SK-N-SH (cell line): ENCODE measurements at places on chromosomes 6 and 20. TPM values are rescaled to one million over a fixed set of nuclear protein-coding genes. Genes with fewer than 3 reads are reported as not detected.

DNA sequence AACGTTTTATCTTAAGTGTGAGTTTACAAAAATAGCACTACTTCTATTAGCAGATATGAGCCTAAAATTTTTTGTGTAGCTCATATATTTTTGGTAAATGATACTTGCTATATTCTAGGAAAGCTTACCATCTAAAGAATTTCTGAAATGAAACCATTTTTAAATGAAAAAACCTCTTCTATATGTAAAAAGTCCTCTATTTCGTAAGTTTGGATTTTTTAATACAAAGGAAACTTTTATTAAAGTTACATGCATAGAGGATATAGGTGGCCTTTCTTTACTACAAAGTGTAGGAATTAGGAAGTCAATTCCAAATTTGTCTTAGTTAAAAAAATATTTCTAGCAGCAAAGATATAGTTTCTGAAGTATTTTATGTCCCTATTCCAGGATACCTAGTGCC, 18.8 kb downstream of the EFHC1 start:
- H3K27me3 ChIP-seq = no peaks in the 10 kb centered on the region
- H3K4me1 ChIP-seq = peaks cover 2% of the 10 kb centered on the region; the same call in 1 of the 2 replicates
- H3K36me3 ChIP-seq = peaks cover 38% of the 10 kb centered on the region
- H3K4me3 ChIP-seq = no peak overlapping the region
- no peak for DNase-seq

DNA sequence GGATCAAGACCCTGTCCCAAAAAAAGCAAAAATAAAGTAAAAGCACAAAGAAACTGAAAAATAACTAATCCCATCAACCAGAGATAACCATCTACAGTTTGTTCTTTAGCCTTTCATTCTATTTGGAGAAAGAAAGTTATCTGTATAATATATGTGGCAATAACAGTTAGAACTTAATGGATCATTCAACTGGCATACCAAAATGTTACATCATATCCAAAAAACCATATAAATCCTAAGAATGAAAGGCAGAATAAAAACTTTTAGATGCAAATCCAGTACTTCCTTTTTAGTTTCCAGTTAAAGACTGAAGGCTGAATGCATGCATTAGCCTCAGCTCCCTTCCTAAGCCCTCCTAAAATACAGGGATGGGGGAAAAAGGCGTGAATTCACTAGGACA, 25.2 kb downstream of the ILRUN start:
- no peaks in the 10 kb centered on the region for H3K36me3 ChIP-seq
- peaks cover 19% of the 10 kb centered on the region; the same call in 1 of the 2 replicates for H3K4me1 ChIP-seq
- no peak overlapping the region for H3K27ac ChIP-seq
- no peaks in the 10 kb centered on the region for H3K27me3 ChIP-seq
- no peak for DNase-seq

DNA sequence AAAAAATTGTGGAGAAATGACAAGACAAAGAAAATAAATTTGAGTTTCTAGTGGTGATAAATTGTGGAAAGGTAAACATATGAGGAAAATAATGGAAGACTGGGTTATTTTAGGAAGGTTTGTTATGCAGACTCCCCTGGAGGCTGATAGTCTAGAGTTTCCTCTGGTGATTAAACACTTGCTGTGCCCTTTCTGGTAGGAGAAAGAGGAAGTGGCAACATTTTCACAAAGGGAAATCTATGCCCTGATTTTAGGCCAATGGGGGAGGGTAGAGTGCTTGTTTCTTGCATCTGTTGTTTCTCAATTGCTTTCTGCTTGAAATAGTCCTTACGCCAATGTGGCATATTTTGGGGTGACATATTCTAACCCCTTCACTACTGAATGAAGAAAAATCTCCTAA, 129.1 kb upstream of the DOK5 start:
- H3K4me3 ChIP-seq = no peak overlapping the region
- peak overlapping the region; percentile 88 for H3K27ac ChIP-seq
- DNase-seq = no peak
- H3K36me3 ChIP-seq = no peaks in the 10 kb centered on the region
- H3K27me3 ChIP-seq = no peaks in the 10 kb centered on the region
- peaks cover 41% of the 10 kb centered on the region for H3K4me1 ChIP-seq

DNA sequence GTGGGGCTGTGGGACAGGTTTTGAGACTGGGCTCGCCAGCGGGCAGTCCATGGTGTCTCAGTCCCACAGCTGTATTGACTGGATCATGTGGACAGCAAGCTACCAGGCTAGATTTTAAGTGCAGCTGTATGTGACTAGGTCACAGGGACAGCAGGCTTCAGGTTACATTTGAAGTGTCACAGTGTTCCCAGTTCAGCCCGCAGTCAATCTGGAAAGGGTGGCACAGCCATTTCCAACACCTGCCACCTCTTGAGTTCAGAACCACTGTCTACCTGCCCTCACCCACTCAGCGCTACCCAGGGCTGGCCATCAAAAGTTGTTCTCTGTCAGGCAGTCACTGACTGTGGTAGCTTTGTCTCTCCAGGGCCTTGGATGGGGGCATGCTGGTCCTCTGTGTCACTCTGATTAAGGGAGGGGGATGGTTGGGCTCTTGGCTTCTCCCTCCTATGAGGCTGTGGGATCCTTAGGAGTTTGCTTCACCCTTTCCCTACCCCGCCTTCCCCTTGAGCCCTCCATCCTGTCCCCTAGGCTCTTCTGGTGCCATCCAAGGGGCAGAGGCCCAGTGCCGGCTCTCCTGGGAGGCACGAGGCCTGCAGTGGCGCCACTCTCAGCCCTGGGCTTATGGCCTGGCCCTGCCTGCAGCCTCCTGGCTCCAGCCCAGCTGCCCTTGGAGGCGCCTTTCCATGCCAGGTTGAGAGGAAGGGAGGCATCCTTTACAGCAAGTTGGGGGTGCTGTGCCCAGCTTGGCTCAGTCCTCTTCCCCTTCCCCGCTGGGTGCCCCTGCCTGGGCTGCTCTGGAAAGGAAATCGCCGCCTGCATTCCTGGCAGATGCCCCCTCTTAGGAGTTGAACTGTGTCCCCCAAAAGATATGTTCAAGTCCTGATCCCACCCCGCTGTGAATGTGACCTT, 44.9 kb downstream of the PNLDC1 start:
- H3K4me1 ChIP-seq = no peaks in the 10 kb centered on the region
- H3K36me3 ChIP-seq = no peaks in the 10 kb centered on the region
- H3K4me3 ChIP-seq = no peak overlapping the region
- H3K27ac ChIP-seq = no peak overlapping the region
- no peaks in the 10 kb centered on the region for H3K27me3 ChIP-seq

DNA sequence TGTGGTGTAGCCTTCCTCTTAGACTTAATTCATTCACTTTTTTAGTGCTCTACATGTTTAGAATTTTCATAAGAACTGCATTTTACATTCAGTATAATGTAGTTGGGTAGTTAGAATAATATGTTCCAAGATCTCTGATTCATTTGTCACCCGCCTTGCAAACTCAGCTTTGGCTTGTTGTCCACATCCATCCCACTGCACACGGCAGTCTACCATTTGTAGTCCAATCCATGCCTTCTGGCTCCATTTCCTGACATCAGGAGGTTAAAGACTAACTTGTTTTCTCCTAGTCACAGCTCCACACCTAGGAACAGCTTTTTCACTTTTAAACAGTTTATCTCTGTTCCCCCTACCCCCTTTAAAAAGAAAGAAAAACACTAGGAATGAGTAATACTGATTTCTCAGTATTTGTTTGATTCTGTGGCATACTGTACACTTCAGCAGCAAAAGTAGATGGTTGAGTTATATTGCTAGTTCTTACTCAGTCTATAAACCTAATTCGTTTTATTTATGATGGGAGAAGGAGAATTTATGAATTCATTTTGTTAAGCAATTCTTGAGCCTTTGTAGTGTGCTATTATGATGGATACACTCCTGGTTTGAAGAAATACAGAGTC, 180.9 kb downstream of the ARID1B start:
- no peaks in the 10 kb centered on the region for H3K36me3 ChIP-seq
- DNase-seq = no peak
- H3K27ac ChIP-seq = 0 out of 2 replicates have a peak overlapping the region, but pooled peaks have one; percentile 28
- peaks cover 17% of the 10 kb centered on the region; the same call in 1 of the 2 replicates for H3K4me1 ChIP-seq

- no peaks in the 10 kb centered on the region for H3K27me3 ChIP-seq
- H3K36me3 ChIP-seq = no peaks in the 10 kb centered on the region
- no peak overlapping the region for H3K4me3 ChIP-seq
- H3K4me1 ChIP-seq = no peaks in the 10 kb centered on the region
- no peak overlapping the region for H3K27ac ChIP-seq
- no peak for DNase-seq
These were observed 132.5 kb downstream of the RTN4IP1 start for GRCh38 chr6:106496823-106497222.

Gene SH3BGRL2
- polyA plus RNA-seq = 1.4 and 1.6 TPM in 2 replicates

- no peak overlapping the region for H3K27ac ChIP-seq
- H3K36me3 ChIP-seq = no peaks in the 10 kb centered on the region
- H3K27me3 ChIP-seq = no peaks in the 10 kb centered on the region
- DNase-seq = no peak
- no peak overlapping the region for H3K4me3 ChIP-seq
These were observed 366.8 kb upstream of the KHDRBS2 start for GRCh38 chr6:62652692-62653328.

- DNase-seq = peak; percentile 33
- peaks cover 79% of the 10 kb centered on the region for H3K27me3 ChIP-seq
- H3K4me1 ChIP-seq = no peaks in the 10 kb centered on the region
- no peak overlapping the region for H3K27ac ChIP-seq
- H3K36me3 ChIP-seq = no peaks in the 10 kb centered on the region
These were observed 3.4 kb upstream of the DLL1 start for GRCh38 chr6:170294298-170294730.

DNA sequence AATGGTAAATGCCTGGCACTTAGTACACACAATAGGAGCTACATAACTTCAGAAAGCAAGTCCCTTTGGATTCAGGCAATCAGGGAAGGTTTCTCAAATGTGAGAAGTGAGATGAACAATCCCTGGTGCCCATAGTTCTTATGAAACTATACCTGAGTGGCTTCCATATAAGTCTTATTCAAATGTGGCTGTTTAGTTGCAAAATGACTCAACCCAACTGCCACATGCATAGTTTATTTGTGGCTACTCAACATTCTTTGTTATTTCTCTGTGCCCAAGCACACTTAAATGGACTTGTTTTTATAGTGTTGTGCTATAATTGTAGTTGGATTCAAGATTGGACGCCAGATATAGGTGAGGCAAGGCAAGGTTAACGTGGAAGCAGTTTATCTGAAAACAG, 93.7 kb upstream of the ATXN1 start:
- no peaks in the 10 kb centered on the region; the same call in 1 of the 2 replicates for H3K4me1 ChIP-seq
- no peaks in the 10 kb centered on the region for H3K36me3 ChIP-seq
- DNase-seq = no peak
- H3K27ac ChIP-seq = no peak overlapping the region
- H3K4me3 ChIP-seq = no peak overlapping the region

DNA sequence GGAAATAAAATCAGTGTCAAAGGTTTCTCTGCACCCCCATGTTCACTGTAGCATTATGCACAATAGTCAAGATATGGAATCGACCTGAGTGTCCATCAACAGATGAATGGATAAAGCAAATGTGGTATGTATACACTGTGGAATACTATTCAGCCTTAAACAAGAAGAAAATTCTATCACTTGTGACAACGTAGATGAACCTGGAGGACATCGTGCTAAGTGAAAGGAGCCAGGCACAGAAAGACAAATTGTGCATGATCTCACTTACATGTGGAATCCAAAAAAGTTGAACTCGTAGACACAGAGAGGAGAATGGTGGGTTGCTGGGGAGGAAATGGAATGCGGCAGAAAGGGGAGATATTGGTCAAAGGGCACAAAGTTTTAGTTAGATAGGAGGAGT, 136.3 kb upstream of the ESR1 start:
- no peaks in the 10 kb centered on the region for H3K36me3 ChIP-seq
- H3K4me1 ChIP-seq = no peaks in the 10 kb centered on the region
- DNase-seq = no peak
- H3K27me3 ChIP-seq = no peaks in the 10 kb centered on the region
- H3K27ac ChIP-seq = no peak overlapping the region

DNA sequence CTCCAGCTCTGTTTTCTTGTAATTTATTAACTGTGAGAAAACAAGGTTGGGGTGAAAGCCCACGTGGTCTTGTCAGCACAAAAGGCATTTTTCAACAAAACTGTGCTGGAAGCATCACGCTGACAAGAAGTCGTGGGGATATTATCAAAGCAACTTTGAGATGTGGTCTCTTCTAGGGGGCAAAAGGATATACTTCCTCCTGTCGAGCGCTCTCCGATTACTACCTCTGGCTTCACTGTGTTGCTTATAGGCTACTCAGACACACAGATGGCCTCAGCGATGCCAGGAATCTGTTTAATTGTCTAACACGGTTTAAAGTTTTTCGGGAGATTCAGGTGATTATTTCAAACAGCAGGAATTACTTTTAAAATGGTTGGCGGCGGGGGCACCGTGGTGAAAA, 275.9 kb upstream of the SOX4 start:
- no peaks in the 10 kb centered on the region for H3K27me3 ChIP-seq
- H3K36me3 ChIP-seq = no peaks in the 10 kb centered on the region
- no peak overlapping the region for H3K4me3 ChIP-seq
- H3K4me1 ChIP-seq = peaks cover 5% of the 10 kb centered on the region; the same call in 1 of the 2 replicates

- peak; percentile 64 for DNase-seq
- H3K27me3 ChIP-seq = no peaks in the 10 kb centered on the region
- peaks cover 33% of the 10 kb centered on the region; the same call in 1 of the 2 replicates for H3K4me1 ChIP-seq
- H3K4me3 ChIP-seq = no peak overlapping the region
These were observed 58.0 kb downstream of the APCDD1L start for GRCh38 chr20:58457083-58457695.
